ENCODE measurements at places on chromosomes 1 and 21.

DNA sequence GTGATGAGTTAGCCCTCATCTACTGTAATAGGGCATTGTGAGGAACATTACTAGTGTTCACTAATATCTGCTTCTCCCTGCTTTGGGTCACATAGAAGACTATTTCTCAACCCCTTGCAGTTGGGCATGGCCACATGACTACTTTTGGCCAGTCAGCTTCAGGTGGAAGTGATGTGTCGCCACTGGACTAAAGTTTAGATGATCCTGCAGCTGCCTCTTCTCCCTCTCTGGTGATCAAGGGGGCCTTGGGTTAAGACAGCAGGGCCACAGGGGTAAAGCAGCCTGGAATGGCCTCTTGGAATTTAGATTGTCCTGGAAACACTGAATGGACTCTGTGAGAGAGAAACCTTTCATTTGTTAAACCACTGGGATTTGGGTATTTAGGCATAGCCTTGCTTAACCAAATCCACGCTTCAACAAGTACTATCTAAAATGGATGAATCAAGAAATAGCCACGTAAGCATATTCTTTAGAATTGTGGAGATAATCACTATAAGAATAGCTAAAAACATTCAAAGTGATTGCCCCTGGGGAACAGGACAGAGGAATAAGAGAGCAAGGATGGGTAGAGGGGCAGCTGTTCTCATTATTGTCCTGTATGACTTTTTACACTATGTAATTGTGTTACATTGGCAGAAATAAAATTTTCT is 41.2 kb downstream of the OPRD1 start:
- no peak for DNase-seq

GRCh38 chr1:221867003-221867402 is 125.1 kb upstream of the DUSP10 start:
- DNase-seq: no peak

GRCh38 chr1:7432102-7432899 is 338.8 kb upstream of the VAMP3 start:
- no peak for DNase-seq

- no peak for DNase-seq
These were observed 13.2 kb downstream of the PPP1R15B start for GRCh38 chr1:204398197-204399125.

- DNase-seq: no peak
These were observed 440 bp upstream of the LENEP start for GRCh38 chr1:154992721-154993571.

DNA sequence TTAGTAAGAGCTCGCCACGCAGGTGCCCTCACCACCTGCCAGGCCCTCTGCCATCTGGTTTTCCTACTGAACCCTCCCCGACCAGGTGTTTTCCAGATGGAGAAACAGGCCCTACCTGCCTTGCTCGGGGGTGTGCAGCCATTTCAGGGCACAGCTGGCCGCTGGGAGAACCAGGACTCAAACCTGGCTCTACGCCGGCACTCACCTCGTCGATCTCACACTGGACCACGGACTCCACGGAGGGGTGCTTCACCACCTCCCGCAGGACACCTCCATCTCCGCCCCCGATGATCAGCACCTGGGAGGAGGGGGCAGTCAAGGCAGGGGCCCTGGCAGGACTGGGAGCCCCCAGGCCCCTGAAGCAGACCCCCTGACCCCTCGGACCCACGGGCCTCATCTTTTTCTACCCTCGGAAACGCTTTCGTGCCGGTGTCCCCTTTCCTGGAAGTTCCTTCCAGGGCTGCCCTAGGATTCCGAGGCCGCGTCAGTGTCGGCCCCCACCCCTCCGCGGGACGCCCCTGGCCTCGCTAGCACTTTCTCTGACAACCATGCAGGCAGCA is 1.1 kb downstream of the SRM start:
- no peak for DNase-seq

GRCh38 chr1:27418326-27419185 is 26.1 kb downstream of the GPR3 start:
- peak; percentile 58 for DNase-seq

DNA sequence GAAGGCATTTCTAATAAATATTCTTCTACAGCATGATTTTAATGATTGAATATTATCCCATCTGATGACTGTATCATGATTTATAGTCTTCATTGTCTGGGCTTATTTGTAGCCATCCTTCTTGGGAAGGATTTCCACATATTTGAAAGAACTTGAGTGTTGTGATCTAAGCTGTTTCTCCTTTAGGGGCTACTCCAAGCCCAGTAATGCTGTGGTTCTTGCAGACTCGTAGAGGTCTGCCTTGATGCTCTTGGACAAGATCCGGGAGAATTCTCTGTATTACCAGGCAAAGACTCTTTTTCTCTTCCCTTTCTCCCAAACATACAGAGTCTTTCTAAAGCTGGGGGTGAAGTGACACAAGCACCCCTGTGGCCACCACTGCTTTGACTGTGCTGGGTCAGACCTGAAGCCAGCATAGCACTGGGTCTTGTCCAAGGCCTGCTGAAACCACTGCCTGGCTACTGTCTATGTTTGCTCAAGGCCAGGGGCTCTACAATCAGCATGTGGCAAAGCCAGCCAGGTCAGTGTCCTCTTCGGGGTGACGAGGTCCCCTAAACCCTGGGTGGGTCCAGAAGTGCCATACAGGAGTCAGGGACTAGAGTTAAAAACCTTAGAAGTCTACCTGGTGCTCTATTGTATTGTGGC is 107.4 kb downstream of the GIPC2 start:
- no peak for DNase-seq
